Smooth muscle cell of bladder (primary cell): ENCODE measurements at places on chromosomes 6 and 20. TPM values are rescaled to one million over a fixed set of nuclear protein-coding genes. Genes with fewer than 3 reads are reported as not detected.

COL11A2 gene
- 0.14 and 0.46 TPM in 2 replicates for total RNA-seq

HLA-DOB gene
- total RNA-seq = 0.09 and 0.14 TPM in 2 replicates

PHACTR1 gene
- total RNA-seq = under 0.01 and 0.09 TPM in 2 replicates

HRH3 gene
- total RNA-seq = not detected in 2 replicates

SRC gene
- total RNA-seq = 13.5 and 20.5 TPM in 2 replicates

PAK5 gene
- total RNA-seq = not detected in 2 replicates

GSTA2 gene
- not detected in 2 replicates for total RNA-seq

SH3BGRL2 gene
- 2.0 and 2.2 TPM in 2 replicates for total RNA-seq

ARMC12 gene
- total RNA-seq = 0.28 and 0.65 TPM in 2 replicates

EEF1A2 gene
- total RNA-seq = 1.3 and 3.0 TPM in 2 replicates

MUC22 gene
- not detected in 2 replicates for total RNA-seq

PDE10A gene
- total RNA-seq = 37.3 and 89.7 TPM in 2 replicates

CCDC170 gene
- total RNA-seq = 2.6 and 3.1 TPM in 2 replicates

EFCAB8 gene
- 0.28 TPM in 2 replicates for total RNA-seq

ZC3H12D gene
- total RNA-seq = under 0.01 TPM in 1 of 2 replicates, not detected in the other

SEMG1 gene
- total RNA-seq = not detected in 2 replicates

PNLDC1 gene
- 0.74 TPM in 1 of 2 replicates, not detected in the other for total RNA-seq

PAX1 gene
- total RNA-seq = not detected in 2 replicates

TBC1D22B gene
- 5.0 and 6.3 TPM in 2 replicates for total RNA-seq

SYTL3 gene
- total RNA-seq = 2.4 and 4.2 TPM in 2 replicates
